ENCODE measurements at places on chromosomes 7 and 10.
A peak's percentile ranks its signal among the peaks of the same experiment; 100 is the strongest.

DNA sequence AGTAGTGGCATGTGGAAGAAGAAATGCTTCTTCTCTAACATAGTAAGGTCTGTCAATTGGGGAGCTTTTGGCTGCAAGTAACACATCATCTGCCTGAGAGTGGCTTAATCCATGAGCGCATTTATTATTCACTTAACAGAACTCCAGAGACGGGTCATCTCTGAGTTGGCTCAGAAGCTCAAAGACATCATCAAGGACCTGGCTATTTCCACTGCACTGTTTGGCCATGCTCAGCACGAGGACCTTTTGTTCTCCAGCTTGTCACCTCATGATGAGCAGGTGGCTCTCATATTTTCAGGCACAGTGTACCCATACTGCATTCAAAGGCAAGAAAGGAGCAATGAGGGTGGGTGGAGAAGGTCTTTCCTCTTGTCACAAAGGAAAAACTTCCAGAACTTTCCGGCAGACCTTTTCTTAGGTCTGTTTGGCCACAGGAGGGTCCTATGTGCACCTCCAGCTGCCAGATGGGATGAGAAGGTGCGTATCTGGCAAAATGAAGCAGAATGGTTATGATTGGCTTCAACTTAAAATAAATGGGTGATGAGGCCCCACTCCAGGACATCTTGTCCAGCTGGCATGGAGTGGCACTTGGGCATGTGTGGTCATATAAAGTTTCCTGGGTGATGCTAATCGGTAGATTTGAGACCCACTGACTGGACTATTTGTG, 55.6 kb upstream of the SHH start:
- DNase-seq: no peak

DNA sequence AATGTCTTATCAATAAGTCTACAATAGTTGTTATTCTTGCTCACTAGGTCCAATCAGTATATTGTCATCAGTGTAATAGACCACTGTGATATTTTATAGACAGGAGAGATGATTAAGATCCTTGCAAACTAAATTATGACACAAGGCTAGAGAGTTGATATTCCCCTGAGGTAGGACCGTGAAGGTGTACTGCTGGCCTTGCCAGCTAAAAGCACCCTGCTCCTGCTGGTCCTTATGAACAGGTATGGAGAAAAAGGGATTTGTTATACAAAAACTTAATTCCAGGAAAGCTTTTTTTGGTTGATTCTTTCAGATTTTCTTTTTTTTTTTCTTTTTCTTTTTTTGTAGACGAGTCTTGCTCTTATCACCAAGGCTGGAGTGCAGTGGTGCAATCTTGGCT, 16.8 kb upstream of the TMEM213 start:
- no peak for DNase-seq

GRCh38 chr10:9450801-9451200, 1396.3 kb downstream of the GATA3 start:
- no peak for DNase-seq

DNA sequence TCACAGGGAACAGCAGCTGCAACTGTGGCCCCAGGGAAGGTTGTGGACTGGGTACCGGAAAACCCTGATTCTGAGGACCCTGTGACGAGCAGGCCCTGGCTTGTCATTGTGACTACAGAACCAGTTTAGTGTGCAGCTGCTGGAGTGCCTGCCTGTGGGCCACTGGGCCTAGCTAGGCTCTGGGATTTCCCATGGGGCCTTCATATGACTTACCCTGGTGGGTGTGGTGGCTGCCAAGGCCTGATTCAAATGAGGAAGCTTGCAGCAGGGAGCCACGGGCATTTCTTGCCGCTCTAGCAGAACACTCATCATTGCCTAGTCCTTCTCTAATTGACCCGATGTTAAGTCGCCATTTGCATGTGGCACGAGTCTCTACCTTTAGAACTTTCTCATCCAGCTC, 14.7 kb upstream of the CAMK2G start:
- no peak for DNase-seq

DNA sequence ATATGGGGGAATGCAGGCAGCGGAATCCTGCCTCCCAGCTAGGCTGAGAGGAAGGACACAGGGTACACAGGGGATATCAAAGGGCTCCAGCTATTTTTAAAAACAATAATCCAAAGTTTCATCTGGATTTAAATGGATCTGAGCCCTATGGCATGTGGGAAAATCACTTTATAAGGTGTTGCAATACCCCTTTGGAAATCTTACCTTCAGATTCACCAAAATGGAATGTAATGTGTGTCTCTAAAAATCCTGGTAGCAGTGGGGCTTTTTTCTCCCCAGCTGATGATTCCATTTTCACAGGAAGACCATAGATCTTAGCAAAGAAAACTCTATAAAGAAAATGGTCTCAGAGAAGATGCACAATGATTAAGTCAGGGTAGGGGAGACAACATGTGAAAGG, 722.2 kb downstream of the PARD3 start:
- no peak for DNase-seq

DNA sequence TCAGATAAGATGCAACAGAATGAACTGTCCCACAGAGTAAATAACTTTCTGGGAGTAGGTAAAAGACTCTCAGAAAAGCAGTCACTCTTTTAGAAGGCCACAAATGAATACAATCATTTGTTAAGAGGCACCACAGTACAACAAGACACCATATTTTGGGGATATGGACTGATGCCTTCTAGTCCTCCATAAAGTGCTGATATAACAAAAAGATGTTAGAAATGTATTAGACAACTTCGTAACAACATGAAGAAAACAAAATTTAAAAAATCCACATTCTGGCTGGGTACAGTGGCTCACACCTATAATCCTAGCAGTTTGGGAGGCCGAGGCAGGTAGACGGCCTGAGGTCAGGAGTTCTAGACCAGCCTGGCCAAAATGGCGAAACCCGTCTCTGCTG, 111.3 kb downstream of the HIPK2 start:
- no peak for DNase-seq

DNA sequence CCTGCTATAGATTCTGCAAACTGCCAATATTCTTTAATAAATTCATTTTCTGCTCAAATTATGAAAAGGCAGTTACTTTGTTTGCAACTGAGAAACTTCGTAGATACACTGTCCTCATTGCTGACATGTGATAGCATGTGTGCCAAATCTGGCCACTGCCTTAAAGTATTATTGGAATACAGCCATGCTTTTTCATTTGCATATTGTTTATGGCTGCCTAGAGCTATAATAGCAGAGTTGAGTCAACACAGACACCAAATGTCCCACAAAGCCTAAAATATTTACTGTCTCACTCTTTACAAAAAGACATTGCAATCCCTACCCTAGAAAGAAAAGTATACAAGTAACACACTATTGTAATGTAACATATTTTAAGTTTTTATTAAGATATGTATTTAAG, 647.4 kb downstream of the XPNPEP1 start:
- no peak for DNase-seq

GRCh38 chr10:29619241-29619669, 15.5 kb downstream of the SVIL start:
- DNase-seq: no peak

DNA sequence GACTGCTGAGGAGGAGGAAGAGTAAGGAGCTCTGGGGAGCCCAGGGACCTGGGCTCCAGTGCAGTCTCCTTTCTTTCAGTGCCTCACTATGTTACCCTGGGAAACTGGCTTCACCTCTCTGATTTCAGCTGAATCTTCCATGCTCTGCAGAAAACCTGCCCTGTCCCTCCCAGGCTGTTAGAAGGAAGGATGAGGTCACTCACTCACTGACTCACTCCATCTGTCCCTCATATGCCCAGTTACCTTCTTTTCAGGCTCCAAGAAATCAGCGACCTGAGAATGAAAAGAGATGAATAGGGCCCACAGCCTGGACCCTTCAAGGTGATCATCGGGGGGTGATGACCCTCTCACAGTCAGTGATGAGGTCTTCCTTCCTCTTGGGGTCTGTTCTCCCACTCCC, 481 bp downstream of the SFTPA2 start:
- no peak for DNase-seq

DNA sequence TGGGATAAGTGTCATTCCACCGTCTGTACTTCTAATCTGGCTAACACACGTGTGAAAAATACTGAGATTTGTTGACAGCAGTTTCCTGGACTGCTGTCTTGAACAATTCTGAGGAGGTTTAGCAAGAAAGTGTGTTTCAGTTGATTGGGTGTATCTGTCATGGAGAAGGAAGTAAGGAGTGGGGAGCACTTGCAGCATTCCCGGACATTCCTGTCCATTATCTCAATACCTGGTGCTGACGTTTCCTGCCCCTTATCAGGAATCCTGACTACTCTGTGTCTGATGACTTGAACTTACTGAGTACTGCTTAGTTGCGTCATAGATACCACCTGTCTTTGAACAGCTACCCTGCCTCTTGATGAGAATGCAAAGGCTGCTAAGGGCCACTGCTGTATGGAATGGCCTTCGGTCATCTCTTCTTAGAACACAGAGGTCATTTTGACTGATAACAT, 72.0 kb upstream of the VKORC1L1 start:
- DNase-seq: no peak

DNA sequence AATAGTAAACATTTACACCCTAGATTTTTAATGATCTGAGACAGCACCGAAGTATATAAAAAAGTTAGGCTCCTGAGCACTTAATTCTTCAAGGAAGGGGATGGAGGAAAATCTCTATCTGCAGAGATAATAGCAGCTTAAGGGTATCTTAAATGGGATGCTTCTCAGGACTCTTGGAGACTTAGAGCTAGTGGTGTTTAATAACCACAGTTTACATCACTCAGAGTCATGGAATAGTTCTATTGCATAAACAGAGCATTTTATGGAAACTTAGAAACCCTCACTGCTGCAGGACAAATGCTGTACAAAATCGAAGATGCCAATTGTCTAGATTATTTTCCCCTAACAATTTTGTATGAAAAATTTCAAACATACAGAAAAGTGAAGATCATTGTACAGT, 398.9 kb upstream of the GALNT17 start:
- DNase-seq: no peak

GRCh38 chr7:78690174-78690573, 763.3 kb downstream of the MAGI2 start:
- no peak for DNase-seq

DNA sequence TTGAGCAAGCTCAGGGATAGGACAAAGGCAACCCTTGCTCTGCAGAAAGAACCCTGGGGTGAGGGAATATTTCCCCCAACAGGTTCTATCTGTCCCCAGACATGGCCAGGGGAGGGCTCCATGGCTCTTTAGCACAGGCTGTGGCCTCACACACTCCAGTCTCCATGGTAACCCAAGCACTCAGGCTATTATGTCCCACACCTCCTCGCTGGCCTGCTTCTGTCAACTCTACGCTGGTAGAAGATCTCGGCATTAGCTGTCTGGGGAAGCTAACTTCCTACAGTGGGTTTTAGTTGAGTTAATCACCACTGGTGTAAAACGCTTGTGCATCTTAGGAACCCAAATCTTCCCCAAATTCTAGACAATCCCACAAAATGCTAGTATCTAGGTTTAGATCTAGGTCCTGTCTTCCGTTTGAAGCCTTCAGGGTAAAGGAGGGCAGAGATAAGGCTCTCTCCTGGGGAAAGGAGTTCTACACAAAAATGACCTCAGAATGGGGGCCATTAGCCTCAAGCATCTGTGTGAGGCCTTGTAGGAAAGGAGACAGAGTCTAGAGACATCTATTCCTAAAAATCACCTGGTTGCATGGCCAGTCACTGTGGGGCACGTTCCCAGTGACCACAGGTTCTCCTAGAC, 36.7 kb upstream of the SLIT1 start:
- DNase-seq: peak; percentile 9

DNA sequence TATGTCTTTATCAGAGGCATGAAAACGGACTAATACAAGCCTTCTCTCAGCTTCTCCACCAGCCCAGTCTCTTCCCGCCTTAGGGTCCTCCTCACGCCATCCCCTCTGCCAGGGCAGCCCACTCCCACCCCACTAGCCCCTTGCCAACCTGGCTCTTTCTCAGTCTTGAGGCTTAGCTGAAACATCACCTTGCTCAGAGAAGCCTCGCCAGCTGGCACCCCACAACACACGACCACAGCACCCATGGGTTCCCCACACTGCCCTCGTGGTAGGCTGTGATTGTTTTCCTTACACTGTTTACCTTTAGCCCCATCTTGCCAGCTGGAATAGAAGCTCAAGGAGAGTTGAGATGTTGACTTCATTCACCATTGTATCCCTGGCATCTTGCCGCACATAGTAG, 44.4 kb downstream of the GPAM start:
- no peak for DNase-seq

DNA sequence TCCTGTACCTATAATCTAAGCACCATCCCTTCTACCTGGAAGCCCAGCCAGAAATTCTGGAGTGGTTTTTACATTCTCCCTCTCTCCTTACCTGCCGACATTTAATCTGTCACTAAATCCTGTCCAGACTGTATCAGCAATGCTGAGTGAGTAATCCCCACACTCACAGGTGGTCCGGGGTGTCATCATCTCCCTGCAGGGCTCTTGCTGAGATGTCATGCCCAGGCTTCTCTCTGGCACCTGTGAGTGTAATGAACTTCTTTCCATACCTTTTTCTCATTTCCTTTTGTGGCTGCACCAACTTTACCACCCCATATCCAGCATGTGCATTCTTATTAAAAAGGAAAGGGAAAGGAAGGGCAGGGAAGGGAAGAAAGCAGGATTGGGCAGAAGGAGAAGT, 355.2 kb downstream of the CCSER2 start:
- DNase-seq: no peak

- DNase-seq: no peak
Measured at GRCh38 chr7:26419198-26419597, 127.5 kb downstream of the SNX10 start.

GRCh38 chr7:80243425-80243824, 108.8 kb downstream of the GNAI1 start:
- no peak for DNase-seq

- no peak for DNase-seq
Measured at GRCh38 chr10:129063212-129063611, 403.8 kb upstream of the MGMT start.

DNA sequence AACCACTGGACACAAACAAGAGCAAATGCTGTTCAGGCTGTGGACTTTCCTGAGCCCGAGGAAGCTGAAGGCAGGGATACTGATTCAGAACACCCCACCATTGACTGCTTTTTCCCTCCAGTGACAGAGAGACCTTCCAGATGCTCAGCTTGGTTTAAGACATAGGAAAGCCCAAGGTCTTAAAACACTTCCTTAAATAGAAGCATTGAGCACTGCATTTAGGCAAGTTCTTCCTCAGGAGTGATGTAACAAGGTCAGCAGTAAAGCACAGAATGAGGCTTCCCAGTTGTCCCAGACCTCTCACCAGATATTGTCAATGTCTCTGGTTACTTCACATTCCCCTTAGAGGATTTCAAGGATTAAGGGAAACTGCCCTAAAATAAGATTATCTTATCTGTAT, 19.6 kb upstream of the CDCA7L start:
- no peak for DNase-seq

DNA sequence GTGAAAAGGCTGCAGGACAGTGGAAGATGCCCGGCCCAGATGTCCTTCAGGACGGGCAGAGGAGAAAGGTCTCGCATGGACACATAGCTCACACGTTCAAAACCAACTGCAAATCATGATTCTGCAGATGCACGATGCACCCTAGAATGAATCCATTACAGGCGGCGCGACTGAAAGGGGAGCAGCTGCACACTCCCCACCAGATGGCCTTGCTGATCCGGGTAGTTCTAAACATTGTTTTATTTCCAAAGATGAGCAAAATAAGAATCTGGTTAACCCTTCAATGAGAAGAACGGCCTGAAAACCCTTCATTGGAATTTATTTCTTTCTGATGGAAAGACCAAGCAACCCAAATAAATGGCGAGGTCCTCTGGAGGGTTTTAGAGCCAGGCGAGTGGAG, 33.8 kb downstream of the CHST15 start:
- DNase-seq: no peak

- DNase-seq: no peak
Measured at GRCh38 chr10:27241010-27241651, 534 bp upstream of the ACBD5 start.

- DNase-seq: no peak
Measured at GRCh38 chr10:109993551-109994330, 14.0 kb upstream of the ADD3 start.

All from COR-L47 (cell line).